Omental fat pad (tissue), 4 donors: ENCODE measurements at places on chromosomes 16 and 17. TPM values are rescaled to one million over a fixed set of nuclear protein-coding genes. Genes with fewer than 3 reads are reported as not detected.

DNA sequence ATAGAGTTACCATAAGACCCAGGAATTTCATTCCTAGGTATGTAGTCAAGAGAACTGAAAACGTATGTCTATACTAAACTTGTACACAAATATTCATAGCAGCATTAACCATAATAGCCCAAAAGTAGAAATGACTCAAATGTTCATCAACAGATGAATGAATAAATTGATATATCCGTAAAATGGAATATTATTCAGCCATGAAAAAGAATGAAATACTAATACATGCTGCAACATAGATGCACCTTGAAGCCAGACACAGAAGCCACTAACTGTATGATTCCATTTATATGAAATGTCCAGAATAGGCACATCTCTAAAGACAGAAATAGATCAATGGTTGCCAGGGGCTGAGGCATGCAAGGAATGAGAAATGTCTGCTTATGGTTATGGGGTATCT is 484.1 kb downstream of the SLC39A11 start:
- no peak for DNase-seq

DNA sequence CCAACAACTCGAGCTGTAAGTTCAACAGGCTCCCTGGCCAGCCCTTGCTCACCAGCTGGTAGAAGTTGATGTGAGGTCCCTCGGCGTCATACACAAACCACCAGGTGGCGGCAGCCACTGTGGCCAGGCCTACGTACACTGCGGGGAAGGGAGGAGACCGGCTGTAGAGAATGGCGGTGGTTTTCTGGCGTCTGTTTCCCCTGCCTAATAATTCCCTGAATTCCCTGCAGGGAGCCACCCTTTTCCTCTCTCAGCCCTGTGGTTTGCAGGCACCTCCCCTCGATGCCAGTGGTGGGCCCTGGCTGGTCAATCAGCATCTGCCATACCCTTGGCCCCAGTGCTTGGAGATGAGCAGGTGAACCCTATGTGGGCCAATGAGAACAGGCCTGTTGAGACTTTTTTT is 18.9 kb upstream of the P2RX1 start:
- no peak for DNase-seq

DNA sequence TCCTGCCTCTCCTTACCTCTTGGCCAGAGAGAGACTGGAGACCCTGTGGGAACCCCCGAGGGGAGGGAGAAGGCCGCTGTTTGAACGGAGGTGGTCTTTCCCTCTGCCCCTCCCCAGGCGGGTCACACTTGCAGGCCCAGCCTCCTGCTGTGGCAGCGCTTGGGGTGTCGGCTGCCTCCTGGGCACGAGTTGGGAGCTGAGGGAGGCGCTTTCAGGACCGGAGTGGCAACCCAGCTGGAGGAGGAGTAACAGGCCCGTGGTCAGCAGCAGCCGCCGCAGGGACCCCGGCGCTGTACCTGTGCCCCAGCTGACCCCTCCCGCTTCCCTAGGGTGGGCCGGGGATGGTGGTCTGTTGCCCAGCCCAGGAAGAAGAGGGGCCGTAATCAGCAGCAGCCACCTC is 278.3 kb downstream of the SEC14L1 start:
- no peak for DNase-seq

- no peak for DNase-seq
These were observed 16.7 kb upstream of the C16orf78 start for GRCh38 chr16:49356728-49357488.

Gene GPR139
- total RNA-seq: not detected

Gene MT1A
- 477 TPM for total RNA-seq

Gene RASD1
- total RNA-seq: 76.9 TPM
